ENCODE measurements at places on chromosomes 6 and 20. TPM values are rescaled to one million over a fixed set of nuclear protein-coding genes. Genes with fewer than 3 reads are reported as not detected.

The HFE gene
- total RNA-seq, result 11.2 TPM

The BCAS1 gene
- total RNA-seq, result not detected

The CLDN20 gene
- total RNA-seq, result not detected

The KIAA0408 gene
- total RNA-seq, result 7.2 TPM

The BTN1A1 gene
- total RNA-seq, result not detected

The TCFL5 gene
- 12.8 TPM for total RNA-seq

The TFAP2D gene
- total RNA-seq, result not detected

The NMBR gene
- total RNA-seq, result not detected

The EYS gene
- 3.8 TPM for total RNA-seq

The C20orf202 gene
- 1.1 TPM for total RNA-seq

The STMND1 gene
- total RNA-seq, result not detected

The POM121L2 gene
- not detected for total RNA-seq

The DUSP15 gene
- total RNA-seq, result not detected

The CST1 gene
- not detected for total RNA-seq

The NRSN2 gene
- 8.6 TPM for total RNA-seq

The TMX4 gene
- total RNA-seq, result 34.0 TPM

The CST9L gene
- not detected for total RNA-seq

The ZNF831 gene
- 0.88 TPM for total RNA-seq

The ID4 gene
- 10.0 TPM for total RNA-seq

The FAM217A gene
- total RNA-seq, result not detected

The ARMH2 gene
- not detected for total RNA-seq

The GRIK2 gene
- 1.1 TPM for total RNA-seq

The PGC gene
- total RNA-seq, result not detected

The BPIFB1 gene
- total RNA-seq, result not detected

The QRSL1 gene
- 8.9 TPM for total RNA-seq

The TGM3 gene
- not detected for total RNA-seq

The HLA-DOB gene
- 0.34 TPM for total RNA-seq

The LBP gene
- total RNA-seq, result 2.6 TPM
